CD8-positive, alpha-beta memory T cell (primary cell): ENCODE measurements at places on chromosomes 3 and 15. TPM values are rescaled to one million over a fixed set of nuclear protein-coding genes. Genes with fewer than 3 reads are reported as not detected.

DNA sequence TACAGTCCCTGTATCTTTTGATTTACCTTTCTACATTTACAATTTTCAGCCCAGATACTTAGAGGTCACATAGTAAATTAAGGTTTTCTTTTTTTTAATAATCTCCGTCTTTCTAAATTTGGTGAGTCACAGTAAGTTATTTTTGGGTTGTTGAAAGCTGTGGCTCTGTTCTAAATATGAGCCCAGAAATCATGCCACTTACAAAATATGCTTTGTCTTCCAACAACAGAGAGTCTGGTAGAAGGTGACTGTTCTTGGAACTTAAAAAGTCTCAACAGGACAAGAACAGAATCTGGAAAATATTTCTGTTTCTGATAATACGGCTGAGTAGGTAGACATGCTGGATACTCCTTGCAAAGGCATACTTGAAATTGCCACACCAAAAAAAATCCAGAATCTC lies 16.0 kb downstream of the GOLGA8S start:
- no peak for DNase-seq

DNA sequence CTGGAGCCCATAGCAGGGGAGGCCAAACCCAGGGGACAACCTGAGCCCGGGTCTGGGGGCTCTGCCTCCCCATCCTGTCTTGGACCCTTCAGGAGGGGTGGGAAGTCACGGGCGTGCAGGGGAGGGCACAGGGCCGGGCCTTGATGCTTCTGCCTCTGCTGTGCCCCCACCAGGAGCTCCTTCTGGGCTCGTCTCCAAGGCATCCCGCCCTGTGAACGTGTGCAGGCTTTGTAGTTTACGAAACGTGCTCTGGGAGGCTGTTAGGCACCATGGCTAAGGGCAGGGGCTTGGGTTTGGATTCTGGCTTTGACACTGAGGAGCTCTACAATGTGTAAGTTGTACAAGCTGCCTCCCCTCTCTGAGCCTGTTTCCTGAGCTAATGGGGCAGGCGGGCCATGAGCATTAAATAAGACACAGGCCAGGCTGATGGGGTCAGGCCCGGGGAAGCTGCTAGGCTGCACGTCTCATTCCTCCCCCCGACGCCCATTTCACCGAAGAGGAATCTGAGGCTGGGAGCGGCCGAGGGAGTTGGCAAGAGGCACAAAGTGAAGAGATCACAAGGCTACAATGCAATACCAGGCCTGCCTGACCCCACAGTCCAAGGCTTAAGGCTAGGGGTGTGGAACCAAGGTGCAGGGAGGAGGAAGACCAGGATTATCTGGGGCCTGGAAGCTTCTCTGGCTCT lies 19.6 kb downstream of the PLXND1 start:
- no peak for DNase-seq

DNA sequence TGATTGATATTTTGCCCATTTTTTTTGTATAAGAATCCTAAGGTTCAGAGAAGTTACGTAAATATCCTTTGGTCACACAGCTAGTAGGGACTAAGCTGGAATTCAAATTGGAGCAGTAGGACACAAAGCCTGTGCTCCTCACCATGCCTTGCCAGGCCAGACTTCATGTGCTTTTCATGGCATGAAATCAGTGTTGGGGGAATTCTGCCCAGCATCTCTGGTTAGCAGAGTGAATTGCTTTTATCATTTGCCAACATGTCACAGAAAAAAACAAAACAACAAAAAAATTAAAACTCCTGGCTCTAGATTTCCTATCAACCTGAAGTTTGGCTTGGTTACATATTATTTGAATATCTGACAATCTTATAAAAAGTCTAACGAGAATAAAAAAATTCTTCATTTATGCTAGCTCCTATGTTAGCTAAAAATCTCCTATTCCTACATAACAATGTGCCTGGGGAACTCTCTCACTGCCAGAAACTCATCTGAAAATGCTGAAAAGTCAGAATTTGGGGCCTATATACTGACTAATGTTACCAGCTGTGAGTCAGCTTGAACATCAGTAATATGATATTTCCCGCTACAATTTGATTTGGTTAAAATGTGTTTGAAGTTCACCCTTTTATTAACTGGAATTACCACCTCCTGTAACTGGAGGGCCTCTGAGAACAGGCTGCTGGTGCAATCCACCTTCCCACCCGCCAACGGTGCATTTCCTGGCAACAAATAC lies 141.7 kb downstream of the TIGIT start:
- DNase-seq: no peak

GRCh38 chr3:108053067-108053466 lies 37.8 kb downstream of the CD47 start:
- DNase-seq: no peak

DNA sequence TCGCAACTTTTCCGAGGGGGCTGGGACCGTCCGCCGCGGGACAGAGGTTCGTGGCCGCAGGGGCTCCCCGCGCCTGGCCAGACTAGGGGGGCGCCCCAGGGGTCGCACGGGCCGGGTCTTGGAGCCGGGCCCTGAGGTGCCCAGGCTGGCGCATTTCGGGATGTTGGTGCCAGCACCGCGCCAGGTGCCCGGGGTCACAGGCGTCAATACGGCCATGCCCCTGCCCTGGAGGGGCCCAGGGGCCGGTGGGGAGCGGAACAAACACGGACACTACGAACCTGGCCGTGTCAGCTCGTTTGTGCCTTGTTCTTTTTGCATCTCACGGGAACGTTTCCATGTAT lies 366 bp downstream of the TM6SF1 start:
- DNase-seq: no peak

DNA sequence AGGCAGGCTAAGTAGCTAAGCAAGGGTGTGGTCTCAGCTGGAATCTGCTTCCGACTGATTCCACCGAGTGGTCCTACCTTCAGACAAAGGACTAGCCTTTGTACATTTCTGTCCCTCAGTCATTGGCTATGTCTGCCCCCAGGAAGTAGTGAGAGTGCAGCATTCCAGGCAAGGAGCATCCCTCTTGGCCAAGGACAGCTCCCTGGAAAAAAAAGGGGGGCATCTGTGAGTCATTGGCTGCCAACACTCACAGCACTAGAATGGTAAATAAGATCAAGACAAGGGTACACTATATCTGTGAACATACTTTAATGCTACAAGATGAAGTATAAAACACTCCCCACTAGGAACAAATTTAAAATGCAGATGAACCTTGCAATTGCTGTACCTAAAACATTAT lies 66.8 kb downstream of the STAC start:
- no peak for DNase-seq

GRCh38 chr15:48795901-48796300 lies 15.0 kb downstream of the CEP152 start:
- DNase-seq: no peak

GRCh38 chr3:182855076-182855475 lies 61.8 kb downstream of the ATP11B start:
- no peak for DNase-seq

DNA sequence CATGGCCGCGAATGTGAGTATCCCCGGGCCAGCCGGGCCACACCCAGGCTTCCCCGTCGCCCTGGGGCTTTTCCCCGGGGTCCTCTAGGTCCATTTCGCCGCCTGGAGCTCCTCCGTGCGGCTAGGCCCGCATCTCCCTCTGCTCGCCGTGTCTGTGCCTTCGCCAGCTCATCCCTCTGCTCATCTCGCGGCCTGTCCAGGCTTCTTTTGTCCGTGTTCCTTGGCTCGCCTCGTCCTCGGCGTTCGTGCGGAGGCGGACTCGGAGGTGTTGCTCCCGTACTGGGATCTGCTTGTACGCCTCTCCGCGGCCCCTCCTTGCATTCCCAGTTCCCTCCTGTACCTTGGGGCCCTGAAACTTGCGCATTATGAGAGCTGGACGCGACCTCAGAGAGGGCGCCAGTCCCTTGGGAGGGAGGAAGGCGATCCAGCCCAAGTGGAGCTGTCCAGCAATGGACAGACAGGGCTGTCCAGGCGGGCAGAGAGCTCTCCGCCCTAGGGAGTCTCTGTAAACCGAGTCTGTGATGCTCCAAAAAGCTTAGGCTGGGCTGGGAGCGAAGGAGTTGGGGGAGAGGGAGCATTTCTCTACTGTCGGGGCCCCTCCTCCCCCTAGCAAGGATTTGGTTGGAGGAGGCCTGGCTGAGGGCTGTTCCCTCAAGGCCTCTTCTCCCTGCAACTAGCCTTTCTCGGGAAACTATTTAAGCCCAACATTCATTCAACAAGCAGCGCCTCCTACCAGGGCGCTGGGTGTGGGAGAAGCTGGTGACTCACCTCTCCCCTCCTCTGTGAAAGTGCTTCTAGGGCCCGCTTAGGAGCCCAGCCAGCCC lies 553 bp downstream of the TMEM43 start:
- DNase-seq: peak; percentile 76

- DNase-seq: no peak
These were observed 27.6 kb downstream of the SLC28A1 start for GRCh38 chr15:84911879-84912660.

DNA sequence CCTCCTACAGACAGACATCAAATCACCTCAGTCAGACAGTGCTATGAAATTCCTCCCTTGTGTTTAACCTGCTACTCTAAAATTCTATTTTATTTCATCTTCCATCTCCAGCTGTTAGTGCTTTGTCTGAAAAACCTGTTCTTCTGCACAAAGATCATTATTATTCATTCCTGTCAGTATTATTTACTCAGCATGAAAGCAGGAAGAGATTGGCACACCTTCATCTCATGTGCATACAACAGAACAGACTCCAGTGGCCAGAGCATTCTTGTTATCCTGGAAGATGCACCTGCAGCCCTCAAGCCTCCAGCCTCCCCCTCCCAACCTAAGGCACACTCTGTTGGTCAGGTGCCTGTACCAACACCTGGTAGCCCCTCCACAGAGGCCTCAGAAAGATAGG lies 1.8 kb upstream of the ROPN1B start:
- no peak for DNase-seq

GRCh38 chr15:90955624-90956273 lies 1.1 kb downstream of the RCCD1 start:
- no peak for DNase-seq

- no peak for DNase-seq
These were observed 773 bp downstream of the ANKRD28 start for GRCh38 chr3:15796771-15797641.

DNA sequence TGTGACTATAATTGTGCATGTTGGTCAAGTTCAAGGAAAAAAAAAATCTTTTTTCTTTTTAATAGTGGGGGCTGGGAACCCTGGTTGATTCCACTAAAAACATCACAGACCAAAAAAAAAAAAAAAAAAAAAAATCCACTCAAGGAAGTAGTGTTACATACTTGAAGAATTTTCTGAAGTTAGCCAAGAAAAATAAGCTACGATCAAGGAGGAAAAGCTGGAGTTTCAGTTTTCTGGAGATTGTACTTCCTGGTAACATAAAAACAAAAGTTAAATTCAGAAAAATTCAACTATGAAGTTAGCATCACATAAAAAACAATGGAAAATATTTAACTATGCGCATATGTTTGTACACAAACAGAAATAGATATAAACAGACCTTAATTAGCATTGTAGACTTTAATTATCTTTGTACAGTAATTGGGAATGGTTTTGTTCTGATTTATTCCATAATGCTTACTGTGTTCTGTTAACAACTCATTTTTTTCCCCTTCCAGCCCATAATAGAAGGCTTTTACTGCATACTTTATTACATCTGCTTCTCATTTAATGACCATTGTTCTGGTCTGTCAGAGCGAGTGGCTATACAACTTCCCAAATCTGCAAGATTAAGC lies 194.3 kb downstream of the RORA start:
- DNase-seq: no peak

DNA sequence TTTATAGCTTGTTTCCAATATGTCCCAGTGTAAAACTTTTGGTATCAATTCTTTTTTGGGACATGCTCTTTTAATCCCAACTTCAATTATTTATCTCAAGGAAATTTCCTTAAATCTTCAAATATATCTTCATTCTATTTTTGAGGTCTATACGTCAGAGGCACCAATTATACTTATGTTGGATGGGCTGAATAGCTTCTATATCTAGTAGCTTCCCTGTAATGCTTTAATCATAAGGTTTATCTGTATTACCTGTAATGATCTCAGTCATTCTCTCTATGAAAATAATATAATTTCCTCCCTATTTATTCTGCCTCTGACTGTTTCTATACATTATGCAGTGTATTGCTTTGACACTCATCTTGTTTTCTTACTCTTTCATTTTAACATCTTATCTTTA lies 29.9 kb upstream of the MCCC1 start:
- DNase-seq: no peak

The FBLN2 gene
- total RNA-seq: 0.18 TPM

The P2RY13 gene
- not detected for total RNA-seq

The AMT gene
- total RNA-seq: 1.3 TPM

The RASGRP1 gene
- 67.9 TPM for total RNA-seq

The EBLN2 gene
- 4.7 TPM for total RNA-seq

The UBA5 gene
- total RNA-seq: 53.4 TPM
